NCI-H82 (cell line): ENCODE measurements at places on chromosomes 12 and 14.

- DNase-seq, result no peak
These were observed 29.7 kb downstream of the TMCC3 start for GRCh38 chr12:94620621-94621020.

GRCh38 chr14:56555921-56556570 is 23.6 kb upstream of the TMEM260 start:
- DNase-seq, result peak; percentile 95

GRCh38 chr14:91138511-91139359 is 24.9 kb downstream of the DGLUCY start:
- peak; percentile 69 for DNase-seq

- DNase-seq, result peak; percentile 80
These were observed 704 bp downstream of the SDR39U1 start for GRCh38 chr14:24441904-24442239.

DNA sequence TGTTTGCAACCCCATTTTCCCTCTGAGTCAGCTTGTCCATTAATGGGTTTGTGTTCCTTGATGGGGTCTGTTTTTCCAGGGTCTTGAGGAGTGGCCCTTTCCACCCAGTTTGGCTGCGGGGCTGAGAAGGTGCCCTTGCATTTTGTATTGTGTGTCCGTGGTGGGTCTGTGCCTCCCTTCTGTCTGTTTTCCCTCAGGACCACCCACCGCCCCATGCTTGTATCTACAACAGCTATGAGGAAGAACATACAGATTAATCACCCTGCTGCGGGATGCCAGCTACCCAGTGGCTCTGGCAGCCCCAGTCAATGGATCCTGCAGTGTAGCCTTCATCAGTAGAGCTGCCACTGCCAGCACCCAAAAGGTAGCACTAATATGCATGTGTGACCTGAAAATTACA is 235.7 kb downstream of the CACNA1C start:
- no peak for DNase-seq

DNA sequence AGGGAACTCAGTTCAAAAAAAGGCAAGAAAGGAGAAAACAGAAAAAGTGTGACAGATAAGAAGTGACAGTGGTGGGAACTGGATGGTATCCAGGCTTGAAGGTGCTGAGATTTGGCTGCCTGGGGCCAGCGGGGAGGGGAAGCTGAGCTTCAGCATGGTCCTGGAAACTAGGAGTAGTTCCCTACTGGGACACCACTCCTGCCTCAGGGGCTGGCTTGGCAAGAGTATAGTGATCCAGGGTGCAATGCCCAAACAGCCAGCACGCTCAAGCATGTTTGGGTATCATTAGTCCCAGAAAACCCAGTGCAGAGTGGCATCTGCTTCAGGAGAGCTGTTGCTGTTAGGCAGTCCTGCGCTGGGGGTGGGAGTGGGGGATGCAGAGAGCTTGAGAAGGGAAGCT is 49.5 kb upstream of the KTN1 start:
- peak; percentile 3 for DNase-seq

GRCh38 chr12:78617683-78618082 is 246.9 kb upstream of the SYT1 start:
- no peak for DNase-seq

DNA sequence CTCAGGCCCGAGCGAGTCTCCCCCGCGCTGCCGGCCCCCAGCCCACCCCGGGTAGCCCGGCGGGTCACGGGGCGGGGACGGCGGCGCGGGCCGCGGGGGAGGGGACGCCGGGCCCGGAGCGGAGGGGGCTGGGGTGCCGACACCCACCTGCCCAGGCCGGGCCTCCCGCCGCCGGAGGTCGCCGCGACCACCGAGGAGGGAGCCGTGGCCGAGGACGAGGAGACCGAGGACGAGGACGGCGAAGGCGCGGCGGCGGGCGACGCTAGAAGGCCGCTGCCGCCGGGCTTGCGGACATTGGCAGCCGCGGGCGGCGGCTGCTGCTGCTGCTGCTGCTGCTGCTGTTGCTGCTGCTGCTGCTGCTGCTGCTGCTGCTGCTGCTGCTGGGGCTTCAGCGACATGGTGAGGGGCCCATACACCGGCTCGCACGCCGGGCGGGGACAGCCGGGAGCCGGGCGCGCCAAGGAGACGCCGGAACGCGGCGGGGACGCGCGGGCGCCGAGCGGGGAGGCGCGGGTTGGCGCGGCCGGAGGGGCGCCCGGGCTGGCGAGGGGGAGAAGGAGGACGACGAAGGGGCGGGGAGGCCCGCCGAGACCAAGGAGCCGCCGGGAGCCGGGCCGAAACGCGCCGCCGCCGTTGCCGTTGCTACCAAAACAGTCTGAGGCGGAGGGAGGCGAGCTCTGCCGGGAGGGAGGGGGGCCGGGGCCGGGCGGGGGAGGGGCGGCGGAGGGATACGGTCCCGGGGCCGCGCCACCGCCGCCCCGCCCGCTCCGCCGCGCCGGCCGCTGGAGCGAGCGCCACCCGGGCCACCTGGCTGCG is at the start of gene ATXN2:
Gene ATXN2 (minus strand): TSS at position 679 of the 816 bp plus-strand sequence. CDS start 281 bp downstream, at position 398.
- DNase-seq, result peak; percentile 81

DNA sequence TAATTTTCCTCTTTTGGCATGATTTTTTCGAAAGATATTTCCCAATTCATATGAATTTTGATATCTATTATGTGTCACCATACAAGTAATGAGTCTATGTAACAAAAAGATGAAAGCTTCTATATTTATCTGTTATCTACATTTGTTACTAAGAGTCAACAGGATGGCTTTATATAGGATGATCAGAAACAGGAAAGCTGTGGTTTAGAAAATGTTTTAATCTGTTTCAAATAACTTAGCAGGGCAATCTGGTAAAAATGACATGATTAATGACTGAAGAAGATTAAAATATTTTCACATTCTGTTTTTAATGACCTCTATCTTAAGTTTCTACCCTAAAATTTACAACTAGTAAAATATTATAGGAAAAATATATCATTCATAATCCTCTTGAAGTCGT is 105.8 kb downstream of the MSRB3 start:
- no peak for DNase-seq

DNA sequence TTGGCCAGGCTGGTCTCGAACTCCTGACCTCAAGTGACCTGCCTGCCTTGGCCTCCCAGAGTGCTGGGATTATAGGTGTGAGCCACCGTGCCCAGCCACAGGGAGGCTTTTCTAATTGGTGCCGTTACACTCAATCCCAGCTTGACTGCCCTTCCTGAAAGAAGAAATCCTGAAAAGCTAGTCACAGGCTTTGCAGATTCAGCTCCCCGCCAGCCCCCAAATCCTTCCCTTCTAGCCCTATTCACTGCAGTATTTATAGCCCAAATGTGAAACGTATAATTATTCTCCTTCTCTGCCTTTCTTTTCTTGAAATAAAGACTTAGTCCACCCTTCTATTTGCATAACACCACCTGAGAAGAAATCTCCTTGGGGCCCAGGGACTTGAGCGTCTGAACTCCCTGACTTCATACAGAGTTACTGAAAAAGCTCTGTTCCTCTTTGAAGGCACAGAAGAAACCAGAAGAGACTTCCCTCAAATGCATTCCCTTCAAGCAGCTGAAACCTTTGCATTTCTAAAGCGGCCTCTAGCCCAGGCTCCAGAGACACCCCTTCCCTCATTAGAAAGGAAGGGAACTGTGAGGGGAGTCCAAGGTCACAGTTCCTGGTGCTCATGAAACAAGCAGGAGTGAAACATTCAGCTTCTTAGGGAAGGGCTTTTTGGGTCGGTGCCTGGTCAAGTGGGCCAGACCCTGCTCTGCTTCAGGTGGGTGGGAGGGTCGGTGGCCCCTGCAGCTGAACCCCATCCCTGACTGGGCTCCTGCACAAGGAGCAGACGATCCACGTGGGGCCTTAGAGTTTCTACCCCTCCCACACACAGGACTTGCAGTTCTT is 42.3 kb upstream of the BATF start:
- DNase-seq, result no peak

GRCh38 chr12:49866859-49867569 is 24.1 kb upstream of the BCDIN3D start:
- peak; percentile 85 for DNase-seq

DNA sequence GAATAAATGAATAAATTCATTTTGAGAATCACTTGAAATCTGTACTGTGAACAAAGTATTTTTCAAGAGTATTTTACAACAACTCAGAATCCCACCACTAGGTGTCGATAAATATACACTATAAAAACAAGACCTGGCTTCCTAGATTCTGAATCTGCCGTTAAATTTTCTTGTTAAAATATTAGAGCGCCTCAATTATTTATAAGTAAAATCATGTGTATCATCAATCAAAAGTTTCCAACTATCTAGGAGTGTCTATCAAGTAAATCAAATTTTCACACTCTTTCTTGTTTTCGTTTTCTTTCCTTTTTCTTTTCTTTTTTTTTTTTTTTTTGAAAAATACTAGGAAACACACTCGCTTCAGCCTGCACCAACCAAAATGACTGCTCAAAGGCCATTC is 179.2 kb upstream of the DCN start:
- DNase-seq, result peak; percentile 75

DNA sequence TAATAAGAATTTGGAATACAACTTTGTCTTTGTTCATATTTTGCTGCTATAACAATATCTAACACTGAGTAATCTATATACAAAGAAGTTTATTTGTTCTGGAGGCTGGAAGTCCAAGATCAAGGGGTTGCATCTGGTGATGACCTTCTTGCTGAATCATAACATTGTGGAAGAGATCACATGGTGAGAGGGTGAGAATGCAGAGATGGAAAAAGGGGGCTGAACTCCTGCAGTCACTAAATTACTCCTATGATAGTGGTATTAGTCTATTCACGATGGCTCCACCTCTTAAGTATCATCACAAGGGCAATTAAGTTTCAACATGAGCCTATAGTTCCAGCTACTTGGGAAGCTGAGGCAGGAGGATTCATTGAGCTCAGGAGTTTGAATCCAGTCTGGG is 4.5 kb upstream of the AKAP6 start:
- no peak for DNase-seq

DNA sequence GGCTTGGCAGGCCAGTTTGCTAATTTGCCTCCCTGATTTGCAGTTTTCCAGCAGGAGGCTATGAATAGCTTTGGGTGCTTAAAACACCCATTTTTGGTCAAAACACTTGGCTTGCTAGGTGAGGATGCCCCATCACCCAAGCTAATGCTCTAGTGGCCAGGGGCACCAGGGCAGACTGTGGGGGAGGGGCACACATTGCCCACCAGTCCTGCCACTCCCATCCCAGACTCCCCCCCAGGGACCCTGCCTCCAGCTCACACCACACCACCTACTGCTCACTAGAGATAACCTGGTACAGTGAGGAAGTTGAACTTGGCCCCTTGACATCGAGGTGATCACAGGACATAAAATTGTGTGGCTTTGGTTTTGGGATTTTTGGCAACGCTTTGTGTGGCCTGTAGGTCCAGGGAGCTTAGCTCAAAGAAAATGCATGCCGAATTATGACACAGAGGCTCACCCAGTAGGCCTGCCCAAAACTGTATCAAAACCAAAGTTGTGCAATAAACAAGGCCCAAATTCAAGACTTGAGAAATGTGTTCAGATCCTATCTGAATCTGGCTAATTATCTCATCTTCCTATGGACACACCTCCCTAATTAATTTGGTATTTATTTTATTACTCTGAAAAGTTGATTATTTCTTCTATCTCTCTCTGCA is 4.3 kb downstream of the NUAK1 start:
- no peak for DNase-seq

GRCh38 chr12:113142173-113142885 is 6.8 kb upstream of the RASAL1 start:
- no peak for DNase-seq

GRCh38 chr12:95764848-95765247 is 25.7 kb downstream of the NTN4 start:
- no peak for DNase-seq

GRCh38 chr14:80047761-80048160 is 163.5 kb downstream of the DIO2 start:
- peak; percentile 31 for DNase-seq

GRCh38 chr14:95433094-95433478 is 83.4 kb downstream of the SYNE3 start:
- peak; percentile 20 for DNase-seq

GRCh38 chr12:30016540-30017055 is 232.9 kb upstream of the TMTC1 start:
- DNase-seq, result peak; percentile 79

DNA sequence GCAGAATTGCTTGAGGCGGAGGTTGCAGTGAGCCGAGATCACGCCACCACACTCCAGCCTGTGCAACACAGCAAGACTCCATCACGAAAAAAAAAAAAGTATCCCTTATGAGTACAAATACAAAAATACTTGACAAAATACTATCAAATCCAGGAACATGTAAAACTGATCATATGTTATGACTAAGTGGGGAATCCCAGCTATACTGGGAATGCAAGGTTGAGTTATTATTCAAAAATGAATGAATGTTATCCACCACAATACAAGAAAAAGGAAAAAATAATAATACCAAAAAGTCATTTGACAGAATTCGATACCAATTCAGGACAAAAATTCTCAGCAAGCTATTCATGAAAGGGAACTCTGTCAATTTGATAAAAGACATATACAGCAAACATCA is 32.6 kb downstream of the MOK start:
- no peak for DNase-seq

DNA sequence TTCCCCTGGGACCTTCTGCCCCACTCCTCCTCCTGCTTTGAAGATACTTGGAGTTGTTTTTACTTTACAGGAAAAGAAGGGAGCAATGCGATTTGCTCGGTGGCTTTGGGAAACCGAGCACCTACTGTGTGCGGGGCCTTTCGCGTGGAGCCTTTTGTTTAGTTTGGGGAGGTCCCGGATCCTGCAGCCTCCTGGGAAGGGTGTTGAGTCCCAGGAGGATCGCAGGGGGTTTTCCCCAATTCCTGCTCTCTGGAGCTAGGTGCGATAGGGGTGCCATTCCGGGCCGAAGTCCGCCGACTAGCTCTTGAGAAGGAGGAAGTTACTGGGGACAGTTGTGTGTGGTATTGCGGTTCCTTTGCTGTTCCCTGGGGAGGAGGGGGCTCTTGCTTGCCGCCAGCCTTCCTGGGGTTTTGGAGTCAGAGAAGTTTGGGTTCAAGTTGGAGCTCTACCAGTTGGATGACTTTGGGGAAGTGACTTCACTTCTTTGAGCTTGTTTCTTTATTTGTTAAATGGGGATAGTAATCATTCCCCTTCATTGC is 1.1 kb downstream of the BRI3BP start:
- peak; percentile 43 for DNase-seq

- no peak for DNase-seq
These were observed 46.3 kb downstream of the CATSPERB start for GRCh38 chr14:91685600-91685999.

GRCh38 chr14:52446355-52446754 is 106.0 kb downstream of the TXNDC16 start:
- DNase-seq, result no peak

GRCh38 chr14:91154851-91155625 is 41.2 kb downstream of the DGLUCY start:
- peak; percentile 75 for DNase-seq
